Activated gamma-delta T cell treated with anti-CD3 and anti-CD28 coated beads, Interleukin-2, amount 50 U/mL, for 16 hours (primary cell): ENCODE measurements at places on chromosomes 2 and 18.
A peak's percentile ranks its signal among the peaks of the same experiment; 100 is the strongest.

DNA sequence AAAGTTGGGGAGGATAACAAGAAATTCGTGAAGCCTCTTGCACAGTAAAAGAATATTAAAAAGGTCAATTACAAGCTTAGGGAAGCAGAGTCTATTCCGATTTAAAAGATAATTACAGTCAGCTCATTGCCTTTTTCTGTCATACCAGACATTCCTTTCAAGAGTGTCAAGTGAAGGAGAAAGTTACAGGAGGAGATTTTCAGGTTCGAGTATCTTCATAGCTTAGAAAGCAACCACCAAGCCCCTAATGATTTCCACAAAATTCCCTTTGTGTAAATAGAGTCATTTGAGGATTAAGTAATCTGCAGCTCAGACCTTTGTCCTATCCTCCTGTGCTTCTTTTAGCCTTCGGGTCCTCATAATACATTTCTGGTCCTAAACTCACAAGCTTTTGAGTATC, 414.9 kb downstream of the CDH2 start:
- DNase-seq = no peak

GRCh38 chr18:67875060-67875459, 358.5 kb upstream of the DSEL start:
- DNase-seq = no peak

GRCh38 chr2:112927745-112928144, 16.8 kb downstream of the IL37 start:
- DNase-seq = no peak

GRCh38 chr18:52572036-52573000, 232.3 kb downstream of the DCC start:
- DNase-seq = no peak

DNA sequence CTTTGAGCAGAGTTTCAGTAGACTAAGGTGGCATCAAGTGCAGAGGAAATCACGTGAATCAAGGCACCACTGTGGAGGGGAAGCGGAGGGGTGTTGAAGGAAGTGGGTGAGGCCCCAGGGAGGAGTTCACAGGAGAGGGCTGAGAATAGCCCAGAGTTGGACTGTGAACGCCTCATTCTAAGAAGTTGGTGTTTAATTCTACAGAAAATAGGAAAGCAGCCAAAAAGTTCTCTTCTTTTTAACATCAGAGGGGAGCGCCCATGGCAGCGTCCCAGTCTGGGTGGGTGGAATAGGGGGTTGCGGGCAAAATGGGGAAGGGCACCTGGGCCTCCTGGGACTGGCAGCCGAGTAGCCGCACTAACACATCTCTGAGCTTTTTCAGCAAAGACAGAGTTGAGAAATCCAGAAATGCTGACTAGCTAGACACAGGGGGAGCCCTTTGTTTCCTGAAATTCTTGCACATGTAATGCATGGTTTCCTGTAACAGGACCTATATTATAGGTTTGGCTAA, 97.0 kb downstream of the NEB start:
- peak; percentile 41 for DNase-seq

- DNase-seq = peak; percentile 29
These were observed 36.8 kb upstream of the WIPF1 start for GRCh38 chr2:174634130-174635014.

DNA sequence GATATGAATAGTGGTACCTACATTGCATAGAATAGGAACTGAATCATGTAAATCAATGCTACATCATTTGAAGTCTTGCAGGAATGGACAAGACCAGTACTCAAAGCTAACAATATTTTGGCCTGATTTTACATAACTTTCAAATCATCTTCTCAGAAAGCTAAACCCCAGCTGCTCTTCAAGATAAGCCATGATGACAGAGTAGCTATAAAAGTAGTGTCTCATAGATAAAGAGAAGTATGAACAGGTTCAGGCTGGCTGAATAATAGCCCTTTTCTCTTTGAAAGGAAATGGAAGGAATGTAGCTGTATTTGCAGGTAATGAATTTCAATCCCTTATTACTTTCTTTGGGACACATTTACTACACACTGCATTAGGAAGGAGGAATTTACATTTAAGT, 28.2 kb downstream of the TSPYL6 start:
- no peak for DNase-seq

- DNase-seq = no peak
These were observed 359 bp downstream of the FRZB start for GRCh38 chr2:182866095-182866460.
